T-helper 9 cell (primary cell): ENCODE measurements at places on chromosomes 16 and 17.
A peak's percentile ranks its signal among the peaks of the same experiment; 100 is the strongest.

- no peak for DNase-seq
These were observed 3.6 kb downstream of the HOXB6 start for GRCh38 chr17:48601207-48601538.

DNA sequence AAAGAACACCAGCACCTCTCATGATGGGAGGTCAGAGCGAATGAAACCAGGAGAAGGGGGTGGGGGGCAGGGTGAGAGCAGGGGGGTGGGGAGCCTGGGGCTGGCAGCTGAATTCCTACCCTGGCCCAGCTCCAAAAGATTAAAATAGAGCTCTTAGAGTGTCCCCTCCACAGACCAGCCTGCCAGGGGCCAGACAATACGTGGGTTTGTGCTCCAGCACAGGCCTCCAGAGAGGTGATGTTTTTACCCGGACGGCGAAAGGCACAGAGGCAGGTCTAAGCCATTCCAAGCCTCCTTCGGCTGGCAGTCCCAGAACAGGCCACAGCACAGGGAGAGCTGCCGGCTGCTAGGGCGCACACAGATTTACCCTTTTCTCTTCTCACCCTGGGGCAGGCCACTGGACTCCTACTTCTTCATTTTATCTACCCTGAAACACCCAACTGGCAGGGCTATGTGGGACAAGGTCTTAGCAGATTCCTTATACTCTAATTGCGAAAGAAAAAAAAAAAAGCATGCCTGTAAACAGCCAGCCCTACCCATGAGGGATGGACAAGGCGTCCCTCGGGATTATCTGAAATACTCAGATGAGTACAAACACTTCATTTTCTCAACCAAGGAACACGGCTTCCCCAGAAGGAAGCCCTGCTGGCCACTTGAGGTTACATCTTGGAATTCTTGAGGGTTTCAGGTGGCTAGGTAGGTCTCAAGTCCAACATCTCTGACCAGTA lies 71.9 kb upstream of the NOG start:
- DNase-seq: no peak

DNA sequence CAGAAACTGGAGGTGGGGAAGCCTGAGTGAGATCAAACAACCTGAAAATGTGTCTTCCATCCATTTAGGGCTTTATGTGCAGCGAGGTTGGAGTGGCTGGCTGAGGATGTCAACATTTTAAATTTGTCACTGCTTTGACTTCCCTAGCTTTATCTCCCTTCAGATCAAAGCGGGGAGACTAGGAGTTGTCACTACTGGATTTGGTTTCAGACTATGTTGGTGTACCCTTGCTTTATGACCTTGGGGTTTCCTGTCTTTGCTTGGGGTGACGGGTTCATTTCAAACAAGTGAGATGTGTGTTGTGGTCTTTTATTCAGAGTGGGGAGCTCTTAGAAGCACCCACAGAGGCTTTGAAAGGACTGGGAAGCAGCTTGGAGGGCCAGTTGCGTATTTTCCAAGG lies 25.6 kb downstream of the MSI2 start:
- no peak for DNase-seq

DNA sequence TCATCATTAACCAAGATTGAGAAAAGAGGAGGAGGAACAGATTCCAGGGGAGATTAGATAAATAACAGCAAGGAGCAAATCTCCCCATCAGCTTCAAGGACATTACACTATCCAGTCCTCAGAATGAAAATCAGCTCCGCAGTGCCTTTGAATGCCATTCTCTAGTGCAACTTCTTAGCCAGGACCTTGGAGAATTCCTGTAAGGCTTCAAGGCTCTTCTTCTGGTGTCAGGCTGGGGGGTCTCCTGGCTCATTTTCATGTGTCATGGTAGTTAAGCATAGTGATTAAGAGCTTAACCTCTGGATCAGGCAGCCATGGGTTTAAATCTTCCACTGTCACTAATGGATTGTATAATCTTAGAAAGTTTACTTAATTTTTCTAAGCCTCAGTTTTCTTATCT lies 137.3 kb upstream of the CCL2 start:
- DNase-seq: no peak

- DNase-seq: no peak
These were observed 21.4 kb downstream of the NTAN1 start for GRCh38 chr16:15034266-15035162.

DNA sequence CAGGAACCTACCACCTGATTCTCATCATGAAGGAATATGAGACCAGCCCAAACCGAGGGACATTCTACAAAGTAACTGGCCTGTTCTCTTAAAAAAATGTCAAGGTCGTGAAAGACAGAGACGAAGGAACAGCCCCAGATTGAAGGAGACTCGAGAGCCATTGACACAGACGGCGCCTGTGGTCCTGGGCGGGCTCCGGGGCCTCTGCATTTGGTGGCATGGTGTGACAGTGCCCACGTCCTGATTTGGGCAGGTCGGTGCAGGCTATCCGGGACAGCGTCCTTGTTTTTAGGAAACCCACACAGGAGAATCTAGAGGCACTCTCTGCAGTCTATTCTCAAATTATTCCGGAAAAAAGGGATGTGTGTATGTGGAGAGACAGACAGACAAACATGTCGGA lies 64.1 kb downstream of the ADCY9 start:
- DNase-seq: no peak

- DNase-seq: no peak
These were observed 1.5 kb downstream of the MXRA7 start for GRCh38 chr17:76709077-76709950.

- peak; percentile 65 for DNase-seq
These were observed 17.6 kb downstream of the HIGD1B start for GRCh38 chr17:44865231-44865660.

DNA sequence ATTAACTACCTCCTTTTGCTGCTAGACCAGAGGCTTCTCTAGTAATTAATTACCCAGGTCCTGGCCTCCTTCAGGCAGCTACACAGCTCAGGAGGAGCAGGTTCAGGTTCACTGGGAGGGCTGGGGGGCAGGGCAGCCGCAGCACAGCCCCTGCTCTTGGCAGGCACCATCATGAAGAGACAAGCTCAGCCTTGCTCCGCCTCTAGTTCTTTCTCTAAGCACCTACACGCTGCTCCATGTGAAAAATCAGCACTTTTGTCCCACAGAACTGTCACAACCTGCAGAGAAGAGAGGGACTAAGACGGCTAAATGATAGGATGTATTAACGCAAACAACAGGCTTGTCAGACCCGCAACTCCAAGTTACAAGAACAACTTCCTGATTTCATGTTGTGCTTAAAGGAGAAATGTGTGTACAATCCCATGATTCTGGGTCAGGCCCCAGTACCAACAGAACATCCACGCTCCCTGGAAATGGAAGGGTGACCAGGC lies 53.4 kb downstream of the GRB2 start:
- DNase-seq: no peak

DNA sequence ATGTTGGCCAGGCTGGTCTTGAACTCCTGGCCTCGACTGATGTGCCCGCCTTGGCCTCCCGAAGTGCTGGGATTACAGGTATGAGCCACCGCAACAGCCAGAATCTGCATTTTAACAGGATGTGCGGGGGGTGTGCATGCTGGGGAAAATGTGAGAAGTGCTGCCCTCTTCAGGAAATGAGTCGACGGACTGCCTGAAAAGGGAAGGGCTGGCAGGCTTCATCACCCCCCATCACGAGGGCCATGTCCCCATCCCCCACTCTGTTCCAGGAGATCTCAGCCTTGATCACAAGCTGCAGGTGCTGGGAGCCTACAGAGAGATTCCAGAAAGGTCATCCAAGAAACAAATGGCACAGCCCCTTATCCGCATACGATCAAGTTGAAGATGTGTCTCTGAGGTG lies 195.3 kb upstream of the RPL38 start:
- no peak for DNase-seq

GRCh38 chr17:55452139-55452790 lies 30.6 kb upstream of the MMD start:
- DNase-seq: no peak

DNA sequence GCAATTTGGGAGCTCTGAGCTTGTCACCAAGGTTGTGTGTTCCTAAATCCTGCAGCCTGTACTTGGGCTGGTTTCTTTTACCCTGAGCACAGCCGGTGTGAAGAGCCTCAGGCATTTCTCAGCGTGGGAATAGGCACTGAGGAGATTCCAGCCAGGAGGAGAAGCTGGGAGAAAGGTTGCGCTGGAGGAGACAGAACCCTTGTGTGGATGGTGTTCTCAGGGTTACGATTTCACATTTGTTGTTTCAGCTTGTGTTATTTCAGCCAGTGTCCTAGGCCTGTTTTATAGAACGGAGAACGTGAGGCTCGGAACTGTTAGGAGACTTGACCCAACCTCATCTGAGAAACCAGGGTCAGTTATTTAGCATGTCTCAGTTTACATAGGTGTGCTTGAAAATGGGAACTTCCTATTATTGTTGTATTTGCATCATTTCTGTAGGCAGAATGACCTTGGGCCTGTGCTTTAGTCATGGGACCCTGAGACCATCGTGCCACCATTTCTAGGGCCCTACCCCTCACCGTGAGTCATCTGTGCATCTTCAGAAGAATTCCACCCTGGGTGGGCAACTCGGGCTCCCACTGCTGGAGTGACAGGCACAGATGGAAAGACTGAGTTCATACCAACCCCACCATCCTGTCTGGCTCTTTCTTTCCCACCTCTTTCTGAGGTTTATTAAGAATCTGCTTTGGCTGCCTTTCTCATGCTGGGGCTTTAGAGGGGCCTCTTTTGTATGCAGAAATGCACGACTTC lies 134.9 kb downstream of the MSI2 start:
- DNase-seq: no peak
